Stimulated activated CD8-positive, alpha-beta memory T cell treated with anti-CD3 and anti-CD28 coated beads, Interleukin-15, amount 100 ng/mL, for 24 hours (primary cell): ENCODE measurements at places on chromosomes 2 and 18.
A peak's percentile ranks its signal among the peaks of the same experiment; 100 is the strongest.

DNA sequence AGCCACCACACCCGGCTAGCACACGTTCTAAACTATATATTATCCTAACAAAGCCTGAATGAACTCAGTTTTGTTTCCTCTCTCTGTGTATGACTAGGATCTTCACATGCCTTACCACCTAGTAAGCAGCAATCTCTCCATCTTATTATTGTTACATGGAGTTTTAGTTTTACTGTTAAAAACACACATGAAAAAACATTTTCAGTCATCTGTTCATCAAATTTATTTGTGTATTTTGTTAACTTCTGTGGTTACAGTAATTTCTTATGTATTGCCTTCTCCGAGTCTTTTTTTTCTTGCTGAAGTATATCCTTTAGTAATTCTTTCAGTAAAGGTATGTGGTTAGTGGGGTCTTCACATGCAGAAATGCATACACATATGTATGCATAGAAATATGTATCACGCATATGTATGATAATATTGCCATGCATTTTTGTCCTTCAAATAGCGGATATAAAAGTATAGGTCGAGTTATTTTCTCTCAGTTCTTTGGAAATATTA lies 31.4 kb downstream of the ANO7 start:
- DNase-seq, result no peak

DNA sequence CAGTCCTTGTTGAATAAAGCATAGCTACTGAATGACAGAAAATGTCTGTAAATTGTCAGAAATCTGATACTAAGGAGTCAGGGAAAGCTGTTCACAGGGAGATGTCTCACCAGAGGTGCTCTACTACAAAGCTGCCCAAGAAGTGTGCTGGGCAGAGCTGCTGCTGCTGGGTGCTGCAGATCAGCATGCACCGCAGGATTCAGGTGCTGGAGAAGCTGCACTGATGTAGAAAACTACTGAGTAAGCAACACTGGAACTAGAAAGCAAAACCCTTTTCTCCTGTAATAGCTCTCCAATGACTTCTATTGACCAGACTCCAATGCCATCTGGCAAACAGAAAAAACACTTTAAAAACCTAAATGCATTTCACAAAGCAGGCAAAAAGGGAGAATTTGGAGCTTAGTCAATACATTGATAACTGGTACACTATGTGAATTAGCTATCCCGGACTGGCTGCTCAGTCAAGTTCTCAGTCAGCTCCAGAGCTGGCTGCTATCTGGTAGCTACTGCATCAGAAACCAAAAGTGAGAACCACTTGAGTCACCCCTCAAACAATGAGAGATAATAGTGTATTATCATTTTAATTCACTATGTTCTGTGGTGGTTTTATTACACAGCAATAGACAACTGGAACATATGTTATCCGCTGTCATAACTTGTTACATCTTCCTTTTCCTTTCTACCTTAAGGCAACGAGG lies 493.1 kb downstream of the CPS1 start:
- DNase-seq, result no peak

DNA sequence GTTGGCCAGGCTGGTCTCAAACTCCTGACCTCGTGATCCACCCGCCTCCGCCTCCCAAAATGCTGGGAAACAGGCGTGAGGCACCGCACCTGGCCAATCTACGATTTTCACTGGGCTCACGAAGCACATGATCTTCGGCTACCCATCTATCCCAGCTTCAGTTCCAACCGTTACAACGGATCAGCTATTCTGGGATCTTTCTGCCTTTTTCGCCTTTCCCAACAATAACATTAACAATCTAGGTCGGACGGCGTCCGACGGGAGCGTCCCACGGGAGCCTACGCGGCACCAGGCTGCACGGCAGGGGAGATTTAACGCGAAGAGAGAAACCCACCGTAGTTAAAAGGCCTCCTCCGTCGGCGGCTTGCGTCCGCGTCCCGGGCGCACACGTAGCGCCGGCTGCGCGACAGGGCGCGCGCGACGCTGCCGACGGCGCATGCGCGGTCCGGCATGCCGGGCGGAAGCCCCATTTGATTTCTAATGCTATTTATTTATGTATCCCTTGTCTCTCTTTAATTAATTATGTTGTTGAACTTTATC lies at the start of gene MSL3B:
Gene MSL3B, minus strand, starts transcription at position 394 of the 540 bp plus-strand sequence.
- peak; percentile 31 for DNase-seq

DNA sequence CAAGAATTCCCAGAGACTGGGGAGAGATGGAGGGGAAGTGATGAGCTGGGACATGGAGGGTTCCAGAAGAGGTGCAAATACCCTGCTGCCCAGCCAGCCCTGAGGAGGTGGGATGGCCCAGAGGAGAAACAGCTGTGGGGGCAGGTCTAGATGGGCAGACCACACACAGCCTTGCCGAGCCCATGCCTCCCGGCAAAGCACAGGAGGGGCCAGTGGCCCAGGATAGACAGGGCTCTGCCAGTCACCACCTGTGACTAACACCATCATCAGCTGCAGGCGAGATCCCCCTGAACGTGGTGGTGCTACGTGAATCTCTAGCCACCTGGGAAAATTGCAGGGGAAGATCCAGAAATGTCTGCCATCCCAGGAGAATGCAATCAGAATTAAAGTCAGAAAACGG lies 39.4 kb downstream of the SCTR start:
- no peak for DNase-seq

GRCh38 chr2:231160701-231161100 lies 35.9 kb upstream of the HTR2B start:
- DNase-seq, result no peak

DNA sequence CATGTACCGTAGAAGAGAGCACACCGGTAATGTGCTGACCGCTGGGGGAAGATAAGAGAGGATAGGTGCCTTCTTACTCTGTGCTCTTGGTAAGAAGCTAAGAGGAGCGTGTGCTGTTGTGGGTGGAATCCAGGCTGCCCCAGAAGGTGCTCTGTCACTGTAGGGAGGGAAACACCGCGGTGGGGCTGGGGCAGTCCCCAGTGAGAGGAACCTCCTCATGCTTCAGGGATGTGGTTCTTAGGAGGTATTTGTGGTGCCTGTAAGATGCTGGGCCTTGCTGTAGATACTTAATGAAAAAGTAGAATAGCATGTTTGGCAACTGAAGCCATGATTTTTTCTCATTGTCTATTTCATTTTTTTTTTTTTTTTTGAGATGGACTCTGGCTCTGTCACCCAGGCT lies 1.1 kb downstream of the COLEC11 start:
- DNase-seq, result no peak

DNA sequence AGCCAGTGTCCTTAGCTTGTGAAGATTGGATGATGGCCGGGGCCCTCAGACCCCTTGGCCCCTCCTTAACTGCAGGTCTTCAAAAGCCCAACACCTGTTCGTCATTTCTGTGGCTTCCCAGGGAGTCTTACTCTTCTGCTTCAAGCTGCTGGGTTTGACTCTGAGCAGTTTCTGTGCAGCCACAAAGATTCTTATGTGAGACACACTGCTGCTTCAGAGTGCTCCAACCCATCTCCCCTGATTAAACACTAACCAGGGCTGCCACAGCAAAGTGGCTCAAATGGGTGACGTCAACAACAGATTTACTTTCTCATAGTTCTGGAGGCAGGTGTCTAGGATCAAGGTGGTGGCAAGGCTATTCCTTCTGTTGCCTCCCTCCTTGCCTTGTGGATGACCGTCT lies 40.8 kb downstream of the TSN start:
- DNase-seq, result no peak

DNA sequence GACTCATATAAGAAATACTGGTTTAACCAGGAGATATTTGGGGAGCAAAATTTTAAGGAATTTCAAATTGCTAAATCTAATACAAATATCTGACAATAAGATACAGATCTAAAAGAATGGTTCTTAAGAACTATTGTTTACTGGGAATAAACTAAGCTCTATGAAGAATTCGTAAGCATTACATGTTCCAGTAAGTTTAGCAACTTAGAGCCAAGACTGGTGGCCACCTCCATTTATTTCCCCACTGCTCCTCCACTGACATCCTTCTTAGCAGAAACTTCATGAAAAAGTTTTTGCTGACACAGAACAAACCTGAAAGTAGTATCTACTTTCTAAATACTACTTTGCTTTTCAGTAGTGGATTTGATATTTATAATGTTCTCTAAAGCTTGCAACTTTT lies 83.0 kb downstream of the ACSL3 start:
- DNase-seq, result no peak

DNA sequence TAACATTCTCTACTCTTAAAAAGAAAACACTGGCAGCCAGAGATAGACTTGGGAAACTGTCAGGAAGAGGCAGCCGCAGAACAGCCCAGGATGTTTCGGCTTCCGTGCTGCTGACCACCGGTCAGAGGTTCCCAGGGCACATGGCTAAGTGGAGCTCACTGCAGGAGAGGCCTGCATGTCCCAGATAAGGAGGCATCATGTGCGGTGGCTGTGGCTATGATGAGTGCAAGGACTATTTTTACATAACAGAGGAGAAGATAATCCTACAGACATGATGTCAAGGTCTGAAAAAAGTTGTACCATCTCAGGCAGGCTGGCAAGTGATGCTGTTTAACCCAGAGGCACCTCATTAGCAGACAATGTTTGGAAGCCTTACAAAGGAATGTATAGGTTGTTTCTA lies 252.3 kb downstream of the CYRIA start:
- DNase-seq, result no peak

- no peak for DNase-seq
These were observed 325.4 kb upstream of the LINC00305 start for GRCh38 chr18:64474255-64474654.
